Nucleus accumbens (tissue), 56 donors: ENCODE measurements at places on chromosomes 6 and 20.

DNA sequence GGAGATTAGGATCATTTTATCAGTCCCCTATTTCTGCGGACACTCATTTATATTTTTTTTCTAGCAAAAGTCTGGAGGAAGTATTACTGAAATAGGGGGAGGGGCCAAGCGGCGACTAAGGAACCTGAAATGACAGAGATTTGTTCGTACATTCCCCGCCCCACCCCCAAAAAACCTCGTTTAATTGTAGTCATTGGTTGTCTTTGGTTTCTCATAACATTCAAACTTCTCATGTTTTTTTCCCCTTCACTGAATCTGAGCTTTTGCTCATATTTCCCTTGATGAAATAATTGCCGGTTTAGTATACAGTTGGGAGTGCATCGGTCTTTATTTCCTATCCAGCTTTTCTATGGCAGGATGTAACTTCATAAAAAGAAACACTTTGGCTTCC is 768 bp upstream of the FYN start:
- DNase-seq, result no peak

- no peak for DNase-seq
These were observed 13.7 kb downstream of the ACSS1 start for GRCh38 chr20:25044261-25044560.

DNA sequence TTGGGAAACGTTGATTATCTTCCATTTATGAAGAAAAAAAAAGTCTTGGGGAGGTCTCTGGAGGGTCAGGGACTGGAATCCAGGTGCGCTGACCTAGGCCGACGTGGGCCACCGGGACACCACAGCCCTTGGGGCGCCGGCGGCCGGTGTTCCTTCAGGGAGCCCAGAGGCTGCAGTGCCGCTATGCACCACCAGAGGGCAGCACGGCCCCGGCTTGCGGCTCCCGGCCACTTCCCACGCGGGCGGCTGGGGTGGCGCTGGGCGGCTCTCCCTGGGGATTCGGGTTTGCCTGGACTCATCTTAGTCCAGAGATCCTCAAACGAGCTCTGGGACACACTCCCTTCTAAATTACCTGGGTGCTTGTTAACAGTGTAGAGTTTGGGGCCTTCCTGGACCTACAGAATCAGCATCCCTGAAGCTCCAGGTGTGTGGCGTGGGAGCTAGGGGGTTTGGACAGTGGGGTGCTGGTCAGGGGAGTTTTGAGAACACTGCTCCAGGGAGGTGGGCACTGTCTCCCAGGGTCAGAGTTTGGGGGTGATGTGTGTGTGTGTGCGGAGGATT is 23.0 kb upstream of the GTSF1L start:
- peak; percentile 7 for DNase-seq

- no peak for DNase-seq
These were observed 663.6 kb upstream of the CHD6 start for GRCh38 chr20:42281801-42282200.

DNA sequence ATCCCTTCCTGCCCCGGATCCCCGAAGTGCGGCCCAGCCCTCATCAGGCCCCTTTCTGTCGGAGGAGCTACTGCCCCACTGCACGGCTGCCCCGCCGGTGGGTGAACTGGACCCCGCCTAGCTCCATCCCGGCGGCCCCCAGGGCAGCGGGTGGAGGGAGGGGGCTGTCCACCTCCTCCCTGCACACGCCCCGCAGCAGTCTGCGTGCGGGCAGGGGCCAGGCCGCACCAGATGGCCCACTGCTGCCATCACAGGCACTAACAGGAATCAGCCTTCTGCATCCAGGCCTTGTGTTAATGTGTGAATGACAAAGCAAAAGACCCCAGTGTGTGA is 54.9 kb upstream of the UNC93A start:
- DNase-seq, result no peak

GRCh38 chr20:21719592-21720214 is 14.2 kb downstream of the PAX1 start:
- no peak for DNase-seq

GRCh38 chr20:44345147-44345546 is 8.3 kb downstream of the R3HDML start:
- no peak for DNase-seq

DNA sequence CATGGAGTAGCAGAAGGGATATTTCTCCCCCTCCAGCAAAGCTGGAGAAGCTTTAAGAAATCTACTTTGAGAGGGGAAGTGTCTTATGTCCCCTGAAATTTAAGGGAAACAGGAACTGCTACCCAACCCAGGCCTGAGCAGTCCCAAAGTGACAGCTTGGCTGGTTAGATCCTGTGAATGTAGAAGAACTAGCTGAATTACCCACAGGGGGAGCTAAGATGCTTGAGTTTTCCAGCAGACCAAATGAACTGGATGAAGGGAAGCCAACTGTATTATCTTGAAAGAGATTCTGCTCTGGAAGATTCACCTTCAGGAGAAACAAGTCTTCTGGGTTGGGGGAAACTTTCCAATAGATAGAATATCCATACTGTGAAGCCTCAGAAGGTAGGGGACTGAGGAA is 303.3 kb upstream of the MMS22L start:
- DNase-seq, result no peak

DNA sequence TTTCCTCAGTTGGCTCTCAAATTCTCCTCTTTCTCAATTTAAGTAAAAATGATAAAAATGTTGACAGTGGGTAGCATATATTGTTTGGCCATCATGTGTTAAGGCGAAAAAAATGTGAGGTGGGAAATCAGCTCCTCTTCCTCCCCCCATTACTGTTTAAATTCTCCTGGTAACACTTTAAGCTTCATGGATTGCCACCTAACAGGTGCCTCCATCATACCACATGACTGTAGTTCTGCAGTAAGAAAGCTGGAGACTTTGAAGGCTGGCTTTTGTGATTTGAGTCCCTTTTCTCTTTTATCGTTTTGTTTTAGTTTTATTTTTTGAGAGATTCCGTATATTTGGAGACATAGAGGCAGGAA is 1.2 kb downstream of the ZFAND3 start:
- no peak for DNase-seq

DNA sequence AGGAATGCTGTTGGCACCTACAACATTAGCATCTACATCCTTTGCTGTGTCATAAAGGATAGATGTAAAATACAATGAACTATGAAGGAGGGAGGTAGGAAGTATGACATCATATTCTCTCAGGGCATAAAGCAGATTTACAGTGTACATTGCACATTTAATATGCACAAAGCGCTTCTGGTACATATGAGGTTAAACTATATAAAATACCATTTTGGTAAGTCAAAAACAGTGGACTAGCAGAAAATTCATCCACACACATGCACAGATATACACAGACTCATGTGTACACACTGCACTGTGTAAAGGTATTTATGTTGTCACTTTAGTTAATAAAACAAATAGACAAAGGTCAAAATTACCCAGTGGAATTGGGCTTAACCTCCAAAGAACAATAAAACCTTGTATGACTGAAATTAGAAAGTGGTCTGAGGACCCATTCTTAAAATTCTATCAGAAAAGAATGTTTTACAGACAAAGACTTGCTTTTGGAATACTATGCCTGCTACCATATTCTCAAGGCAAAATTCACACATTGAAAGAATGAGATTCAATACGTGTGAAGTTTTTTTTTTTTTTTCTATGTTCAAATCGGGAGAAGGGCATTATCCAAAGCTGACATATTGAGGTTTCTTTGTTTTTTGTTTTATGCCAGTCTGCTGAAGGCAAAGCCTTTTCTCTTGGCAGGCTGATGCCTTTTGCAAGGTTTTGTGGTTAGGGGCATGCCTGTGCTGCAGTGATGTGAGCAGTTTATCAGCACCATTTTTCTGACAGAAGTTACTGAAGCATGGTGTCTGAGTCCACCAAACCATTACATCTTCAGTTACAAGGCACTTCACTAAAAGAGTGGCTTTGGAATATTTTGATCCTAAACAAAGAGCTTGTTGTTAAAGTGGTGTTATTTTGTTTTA is 199.0 kb downstream of the PLCB1 start:
- no peak for DNase-seq

- DNase-seq, result no peak
These were observed 76.5 kb downstream of the NRN1 start for GRCh38 chr6:5930143-5930770.

DNA sequence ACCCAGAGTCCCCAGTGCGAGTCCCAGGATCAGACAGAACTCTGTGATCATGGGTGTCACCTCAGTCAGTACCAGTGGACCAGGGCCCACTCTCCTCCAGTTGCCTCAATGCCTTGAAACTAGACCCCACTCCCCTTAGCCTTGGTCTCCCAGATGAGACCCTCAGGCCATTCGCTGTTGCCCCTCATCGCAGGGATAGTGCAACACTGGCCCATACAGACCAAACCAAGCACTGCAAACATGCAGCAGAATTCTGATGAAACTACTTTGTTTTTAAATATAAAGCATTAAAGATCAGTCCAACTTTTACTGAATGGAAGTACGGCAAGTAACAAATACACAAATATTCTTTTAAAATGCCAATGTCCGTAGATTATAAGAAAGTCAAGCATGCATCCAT is 101.2 kb upstream of the NT5E start:
- DNase-seq, result no peak

GRCh38 chr6:105458084-105458483 is 55.2 kb upstream of the PREP start:
- no peak for DNase-seq

DNA sequence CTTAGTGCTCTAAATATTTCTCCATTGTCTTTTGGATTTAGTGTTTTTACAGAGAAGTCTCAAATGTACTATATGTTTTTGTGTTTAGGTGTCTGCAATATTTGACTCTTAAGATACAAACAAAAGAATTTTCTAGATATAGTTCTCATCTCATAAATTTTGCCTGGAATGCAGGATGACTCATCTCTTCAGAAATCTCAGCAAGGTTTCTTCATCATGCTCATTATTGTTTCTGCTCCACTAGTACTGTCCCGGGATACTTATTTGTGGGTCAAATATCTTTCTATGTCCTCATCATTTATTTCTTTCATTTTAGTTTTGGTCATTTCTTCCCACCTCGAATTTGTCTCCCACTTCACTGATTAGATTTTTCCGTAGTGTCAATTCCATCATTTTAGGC is 9.5 kb downstream of the AHI1 start:
- no peak for DNase-seq

GRCh38 chr6:55888917-55889316 is 13.5 kb upstream of the BMP5 start:
- DNase-seq, result no peak

DNA sequence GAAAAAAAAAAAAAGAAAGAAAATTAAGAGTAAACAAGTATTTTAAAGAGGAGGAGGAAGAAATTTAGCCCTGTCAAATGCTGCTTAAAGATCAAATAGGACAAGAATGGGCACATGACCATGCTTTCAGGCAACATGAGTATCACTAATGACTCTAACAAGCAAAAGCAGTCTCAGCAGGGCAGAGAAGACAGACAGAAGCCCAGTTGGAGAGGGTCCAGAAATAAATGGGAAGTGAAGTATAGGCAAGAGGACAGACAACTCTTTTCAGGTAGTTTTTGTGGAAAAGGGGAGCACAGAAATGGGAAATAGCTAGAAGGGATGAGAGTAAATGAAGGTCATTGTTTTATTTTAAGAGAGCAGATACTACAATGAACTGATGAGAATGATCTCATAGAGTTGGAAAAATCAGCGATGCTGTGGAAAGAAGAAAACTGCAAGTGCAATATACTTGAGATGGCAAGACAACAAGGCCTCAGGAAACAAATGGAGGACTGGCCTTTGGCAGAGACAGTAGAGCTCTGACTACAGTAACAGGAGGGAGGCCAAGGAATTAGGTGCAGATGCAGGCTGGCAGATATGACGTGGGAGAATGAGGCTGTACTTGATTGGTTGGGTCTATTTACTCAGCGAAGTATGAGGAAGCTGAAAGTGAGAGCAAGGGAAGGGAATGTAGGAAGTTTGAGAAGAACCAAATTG is 40.3 kb downstream of the KIF6 start:
- DNase-seq, result no peak

- DNase-seq, result no peak
These were observed 899.9 kb downstream of the C6orf118 start for GRCh38 chr6:164409309-164410009.

GRCh38 chr20:13873831-13874230 is 89.0 kb downstream of the NDUFAF5 start:
- no peak for DNase-seq

DNA sequence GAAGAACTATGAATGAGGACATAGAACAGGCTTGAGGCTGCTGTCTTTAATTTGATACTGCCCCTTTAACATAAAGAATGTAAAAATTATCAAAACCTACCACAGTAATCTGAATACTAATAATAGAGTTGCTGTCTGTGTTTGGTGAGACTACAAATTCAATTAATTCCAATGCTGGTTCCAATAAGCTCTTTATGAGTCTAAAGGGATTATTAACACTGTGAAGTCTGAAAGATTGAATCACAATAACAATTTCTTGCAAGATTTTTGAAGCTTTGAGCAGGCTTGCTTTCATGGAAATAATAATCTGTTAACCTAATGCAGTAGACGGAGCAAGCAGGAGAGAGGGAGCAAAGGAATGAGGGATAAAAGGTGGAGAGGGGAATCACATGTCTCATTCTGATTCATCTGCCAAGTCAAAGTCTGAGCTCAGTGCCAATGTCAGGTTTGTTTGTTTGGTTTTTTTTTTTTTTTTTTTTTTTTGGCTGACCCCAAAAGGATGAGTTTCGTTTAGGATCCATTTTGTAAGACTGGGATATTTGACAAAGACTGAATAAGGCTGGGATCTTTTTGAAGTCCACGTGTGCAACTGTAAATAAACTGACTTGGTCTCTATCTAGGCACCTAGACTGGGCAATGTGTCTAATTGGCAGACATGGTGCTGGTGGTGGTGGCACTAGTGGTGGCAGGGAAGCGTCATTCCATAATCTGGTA is 211.6 kb downstream of the RNF144B start:
- DNase-seq, result no peak

DNA sequence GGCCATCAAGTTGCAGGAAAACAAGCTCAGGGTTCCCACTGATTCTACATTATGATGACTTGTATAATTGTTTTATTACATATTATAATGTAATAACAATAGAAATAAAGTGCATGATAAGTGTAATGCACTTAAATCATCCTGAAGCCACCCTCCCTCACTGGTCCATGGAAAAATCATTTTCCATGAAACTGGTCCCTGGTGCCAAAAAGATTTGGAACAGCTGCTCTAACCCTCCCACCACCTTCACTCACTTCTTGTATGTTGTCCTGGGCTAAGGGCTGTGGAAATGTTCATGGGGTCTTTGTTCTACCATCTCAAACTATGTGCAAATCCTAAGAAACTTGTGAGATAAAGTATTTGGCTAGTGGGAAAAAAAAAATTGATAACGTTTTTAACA is 133.8 kb downstream of the LRRC1 start:
- DNase-seq, result no peak

GRCh38 chr6:106253731-106254130 is 71.8 kb downstream of the ATG5 start:
- DNase-seq, result no peak

- no peak for DNase-seq
These were observed 31.8 kb upstream of the PTPN1 start for GRCh38 chr20:50478162-50478990.

- no peak for DNase-seq
These were observed 144.8 kb downstream of the PDSS2 start for GRCh38 chr6:107314531-107314939.

DNA sequence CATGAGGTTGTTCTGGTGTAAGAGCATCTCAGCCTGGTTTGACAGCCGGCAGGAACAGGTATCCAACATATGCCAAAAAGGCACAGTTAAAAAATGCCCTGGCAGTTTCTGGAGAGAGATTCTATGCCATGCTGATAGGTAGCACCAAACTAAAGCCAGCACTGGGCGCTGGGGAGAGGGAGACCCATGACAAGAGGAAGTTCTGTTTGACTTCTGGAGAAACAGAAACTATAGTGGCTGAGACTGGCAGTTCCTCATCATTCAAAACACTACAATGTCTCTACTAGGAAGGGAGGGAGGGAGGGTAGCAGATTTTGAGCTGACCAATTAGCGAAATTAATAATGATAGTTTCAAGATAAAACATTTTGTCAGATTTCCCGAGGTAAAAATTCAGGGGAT is 174.1 kb downstream of the ADAT2 start:
- DNase-seq, result no peak
